ENCODE measurements at places on chromosomes 11 and 22.

GRCh38 chr11:90426442-90426841 is 203.6 kb upstream of the CHORDC1 start:
- no peak for DNase-seq

DNA sequence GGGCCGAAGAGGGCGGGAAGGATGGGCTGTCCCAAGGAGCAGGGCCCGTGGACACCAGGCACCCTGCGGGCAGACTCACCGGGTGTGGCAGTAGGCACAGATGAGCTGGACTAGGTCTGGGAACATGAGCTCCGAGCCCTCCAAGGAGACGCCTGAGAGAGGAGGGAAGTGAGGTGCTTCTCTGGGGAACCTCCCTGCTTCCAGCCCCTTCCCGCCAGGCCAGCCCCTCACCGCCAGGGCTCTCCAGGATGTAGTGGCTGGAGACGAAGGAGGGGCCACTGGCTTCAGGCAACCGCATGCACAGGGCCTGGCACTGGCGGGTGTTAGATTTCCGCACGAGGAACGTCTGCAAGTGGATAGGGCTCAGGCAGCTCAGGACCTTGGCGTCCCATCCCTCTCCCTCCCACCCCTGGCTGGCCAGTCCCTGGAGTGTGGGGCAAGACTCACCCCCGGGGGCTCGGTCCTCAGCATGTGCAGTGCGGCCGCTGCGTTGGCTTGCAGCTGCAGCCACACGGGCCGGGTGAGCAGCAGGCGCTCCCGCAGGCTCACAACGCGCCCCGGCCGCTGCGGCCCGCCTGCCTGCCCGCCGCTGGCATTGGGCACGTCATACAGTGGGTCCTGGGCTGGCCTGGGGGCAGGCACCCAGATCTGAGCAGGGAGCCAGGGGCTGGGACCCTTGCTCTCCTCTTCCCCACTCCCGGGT is 552 bp downstream of the RIN1 start:
- no peak for DNase-seq

GRCh38 chr11:64558869-64559268 is 32.2 kb upstream of the SLC22A12 start:
- DNase-seq, result no peak

DNA sequence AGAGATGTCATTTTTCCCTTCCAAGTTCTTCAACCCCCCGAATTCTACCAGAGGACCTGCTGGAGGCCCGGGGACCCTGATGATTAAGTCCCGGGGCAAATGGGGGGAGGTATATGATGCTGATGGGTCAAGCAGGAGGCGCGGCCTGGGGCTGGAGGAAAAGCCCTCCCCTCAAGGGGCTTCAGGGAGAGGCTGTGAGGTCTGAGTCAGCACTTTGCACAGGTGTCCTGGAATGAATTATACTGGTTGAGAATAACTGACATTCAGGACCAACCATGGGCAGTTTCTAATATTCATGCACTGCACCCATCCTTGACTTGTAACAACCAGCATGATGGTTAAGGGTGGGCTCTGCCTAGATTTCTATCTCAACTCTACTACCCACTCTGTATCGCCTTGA is 146.8 kb upstream of the SYT13 start:
- no peak for DNase-seq

DNA sequence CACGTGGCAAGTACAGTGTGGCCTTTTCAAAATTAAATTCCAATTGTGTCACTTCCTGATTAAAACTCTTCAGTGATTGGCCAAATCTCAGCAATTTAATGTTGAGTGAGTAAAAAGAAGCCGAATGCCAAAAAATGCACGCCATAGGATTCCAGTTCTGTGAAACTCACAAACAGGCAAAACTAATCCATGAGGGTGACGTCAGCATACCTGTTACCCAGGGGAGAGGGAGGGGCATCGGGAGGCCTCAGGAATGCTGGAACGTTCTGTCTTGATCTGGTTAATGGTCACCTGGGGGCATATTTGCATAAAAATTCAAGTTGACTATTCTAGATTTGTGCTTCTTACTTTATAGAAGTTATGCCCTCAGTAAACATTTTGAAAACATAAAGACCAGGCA is 39.9 kb upstream of the RAB1B start:
- no peak for DNase-seq

GRCh38 chr11:2651826-2652271 is 47.9 kb downstream of the KCNQ1OT1 start:
- DNase-seq, result no peak

- DNase-seq, result no peak
These were observed 21.7 kb upstream of the ARHGAP8 start for GRCh38 chr22:44730490-44731356.

DNA sequence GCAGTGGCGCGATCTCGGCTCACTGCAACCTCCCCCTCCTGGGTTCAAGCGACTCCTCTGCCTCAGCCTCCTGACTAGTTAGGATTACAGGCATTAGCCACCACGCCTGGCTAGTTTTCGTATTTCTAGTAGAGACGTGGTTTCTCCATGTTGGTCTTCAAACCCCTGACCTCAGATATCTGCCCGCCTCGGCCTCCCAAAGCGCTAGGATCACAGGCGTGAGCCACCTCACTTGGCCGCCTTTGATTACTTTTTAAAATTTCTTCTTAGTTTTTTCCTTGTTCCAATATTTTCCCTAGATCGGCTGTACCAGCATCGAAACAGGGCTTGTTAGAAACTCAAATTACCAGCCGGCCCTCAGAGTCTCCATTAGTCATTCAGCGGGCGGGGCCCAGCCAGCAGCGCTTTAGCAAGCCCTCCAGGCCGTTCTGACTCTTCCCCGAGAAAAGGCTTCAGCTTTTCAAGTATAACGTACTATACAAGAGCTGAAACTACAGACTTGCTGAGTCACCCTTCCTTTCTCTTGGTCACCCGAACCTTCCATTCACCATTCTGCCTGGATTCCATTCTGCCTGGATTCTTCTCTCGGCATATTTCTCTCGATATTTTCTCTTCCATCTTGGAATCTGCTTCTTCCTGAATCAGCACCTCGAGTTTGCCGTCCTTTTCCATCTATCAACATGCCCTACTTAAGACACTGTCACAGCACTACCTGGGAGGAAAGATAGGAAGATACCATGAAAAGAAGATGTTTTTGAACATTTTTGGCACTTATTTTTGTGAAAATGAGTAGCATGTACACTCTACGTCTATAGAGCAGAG is 6.7 kb upstream of the CAPRIN1 start:
- no peak for DNase-seq

GRCh38 chr11:64765851-64766665 is 6.3 kb upstream of the PYGM start:
- DNase-seq, result no peak

- DNase-seq, result no peak
These were observed 2.6 kb upstream of the B3GNT6 start for GRCh38 chr11:77031599-77031998.

DNA sequence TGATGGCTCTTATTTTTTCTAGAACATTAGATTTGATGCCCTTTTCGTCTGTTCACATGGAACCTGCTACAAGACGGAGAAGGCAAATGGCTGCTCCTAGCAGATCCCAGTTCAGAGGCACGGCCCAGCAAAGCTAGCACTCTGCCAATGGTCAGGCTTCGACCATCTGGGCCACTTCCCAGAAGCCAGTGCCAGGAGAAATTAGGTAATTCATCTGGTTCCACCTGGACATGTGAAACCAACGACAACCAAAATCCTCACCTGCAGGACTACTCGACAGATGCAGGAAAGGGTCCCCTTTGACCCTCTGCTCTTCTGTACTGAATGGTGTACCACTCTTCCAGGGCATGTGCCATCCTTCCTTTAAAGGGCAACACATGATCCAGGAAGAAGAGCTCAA is 25.4 kb downstream of the MICAL3 start:
- DNase-seq, result no peak

- no peak for DNase-seq
These were observed 11.6 kb downstream of the HEPHL1 start for GRCh38 chr11:94032725-94033124.

DNA sequence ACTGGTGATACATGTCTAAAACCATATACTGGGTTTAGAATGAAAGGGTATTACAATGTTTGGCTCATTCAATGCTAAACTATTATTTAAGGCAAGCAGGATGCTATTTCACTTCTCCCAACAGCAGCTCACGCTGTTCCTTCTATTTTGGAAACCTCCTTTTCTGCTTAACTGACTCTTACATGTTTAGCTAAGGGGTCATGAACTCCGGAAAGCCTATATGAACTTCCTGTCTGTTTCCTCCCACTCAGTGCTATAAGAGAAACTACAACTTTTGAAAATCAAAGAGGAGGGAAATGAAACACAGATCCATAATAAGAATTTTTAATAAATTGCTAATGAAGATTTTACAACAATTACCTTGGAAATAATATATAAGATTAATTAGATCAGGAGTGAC is 30.9 kb downstream of the SLC36A4 start:
- DNase-seq, result no peak

DNA sequence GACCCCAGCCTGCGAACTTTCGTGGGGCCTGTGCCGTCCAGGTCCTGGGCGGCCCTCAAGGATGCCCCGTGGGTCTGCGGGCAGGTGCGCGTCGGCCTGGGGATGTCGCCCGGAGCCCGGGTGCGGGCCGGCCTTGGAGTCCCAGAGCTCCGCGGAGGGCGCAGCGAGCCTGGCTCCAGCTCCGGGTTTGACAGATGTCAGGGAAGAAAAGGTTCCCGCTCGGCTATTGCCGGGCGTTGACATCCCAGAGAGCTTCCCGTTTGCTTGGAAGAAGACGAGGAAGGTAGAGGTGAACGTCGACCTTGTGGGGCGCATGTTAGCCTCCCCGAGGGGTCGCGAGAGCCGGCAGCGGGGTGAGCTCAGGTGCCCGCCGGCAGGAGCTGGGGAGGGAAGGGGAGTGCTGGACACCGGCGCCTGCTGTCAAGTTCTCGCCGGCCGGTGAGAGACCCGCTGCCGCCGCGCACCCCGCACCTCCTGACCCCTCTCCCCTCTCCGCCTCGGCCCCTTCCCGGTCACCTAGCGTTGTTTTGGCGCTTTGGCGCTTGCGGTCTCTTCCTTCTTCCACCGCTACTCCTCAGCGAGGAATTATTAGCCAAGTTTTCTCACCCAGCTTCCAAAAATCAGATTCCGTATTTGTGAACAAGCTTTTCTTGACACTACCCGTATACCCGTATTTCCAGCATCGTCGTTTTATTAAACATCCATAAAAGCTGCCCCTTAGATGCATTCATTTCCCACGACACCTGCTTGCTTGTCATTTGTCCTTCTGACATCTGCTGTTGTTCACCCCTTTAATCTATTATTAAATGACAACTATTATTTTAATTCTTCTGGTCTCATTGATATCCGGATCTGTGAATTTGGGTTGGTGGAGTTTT is 1.3 kb downstream of the BMAL1 start:
- no peak for DNase-seq

DNA sequence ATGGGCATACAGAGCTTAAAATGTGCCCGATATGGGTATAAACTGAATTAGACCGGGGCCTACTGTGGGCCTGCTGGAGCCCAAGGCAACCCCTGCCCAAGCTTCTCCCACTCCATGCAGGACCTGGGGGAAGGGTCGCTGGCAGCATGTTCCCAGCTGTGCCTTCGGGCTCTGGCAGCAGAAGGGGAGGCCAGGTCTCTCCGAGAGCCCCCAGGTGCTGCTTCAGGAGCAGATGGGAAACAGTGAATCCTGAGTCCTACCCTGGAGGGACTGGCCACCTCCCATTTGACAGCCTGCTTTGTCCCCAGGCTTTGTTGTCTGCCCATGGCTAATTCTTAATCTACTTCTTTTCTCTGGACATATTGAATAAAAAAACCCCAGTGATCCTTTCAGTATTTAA is 315.6 kb upstream of the B3GAT1 start:
- no peak for DNase-seq

DNA sequence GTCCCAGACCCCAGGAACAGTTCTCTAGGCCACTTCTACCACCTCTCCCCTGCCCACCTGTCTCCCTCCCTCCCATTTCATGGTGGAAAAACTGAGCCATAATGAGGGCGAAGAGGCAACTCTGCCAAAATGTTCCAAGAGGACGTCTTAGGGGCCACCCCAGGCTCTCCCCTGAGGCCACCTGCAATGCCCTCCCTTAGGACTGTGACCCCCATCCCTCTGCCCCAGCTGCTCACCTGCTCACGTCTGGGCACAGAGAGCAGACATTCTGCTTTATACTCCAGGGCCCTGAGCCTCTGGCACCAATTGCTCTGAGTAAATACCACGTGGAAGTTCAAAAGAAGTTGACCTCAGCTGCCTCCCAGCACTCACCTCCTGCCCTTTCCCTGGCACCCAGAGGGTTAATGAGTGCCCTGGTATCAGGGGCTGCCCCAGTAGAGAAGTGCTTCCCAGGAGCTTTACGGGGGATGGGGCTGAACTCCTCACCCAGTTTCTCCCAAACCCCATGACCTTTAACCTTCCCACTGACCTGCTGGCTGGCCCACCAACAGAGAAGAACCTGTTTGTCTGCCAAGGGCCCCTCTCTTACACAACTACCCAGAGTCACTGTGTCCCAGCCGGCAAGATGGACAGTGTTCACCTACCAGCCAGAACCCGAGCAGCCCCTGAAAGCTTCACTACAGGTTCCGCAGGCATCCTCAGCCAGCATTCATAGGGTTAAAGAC is 627 bp upstream of the APOA5 start:
- DNase-seq, result no peak

DNA sequence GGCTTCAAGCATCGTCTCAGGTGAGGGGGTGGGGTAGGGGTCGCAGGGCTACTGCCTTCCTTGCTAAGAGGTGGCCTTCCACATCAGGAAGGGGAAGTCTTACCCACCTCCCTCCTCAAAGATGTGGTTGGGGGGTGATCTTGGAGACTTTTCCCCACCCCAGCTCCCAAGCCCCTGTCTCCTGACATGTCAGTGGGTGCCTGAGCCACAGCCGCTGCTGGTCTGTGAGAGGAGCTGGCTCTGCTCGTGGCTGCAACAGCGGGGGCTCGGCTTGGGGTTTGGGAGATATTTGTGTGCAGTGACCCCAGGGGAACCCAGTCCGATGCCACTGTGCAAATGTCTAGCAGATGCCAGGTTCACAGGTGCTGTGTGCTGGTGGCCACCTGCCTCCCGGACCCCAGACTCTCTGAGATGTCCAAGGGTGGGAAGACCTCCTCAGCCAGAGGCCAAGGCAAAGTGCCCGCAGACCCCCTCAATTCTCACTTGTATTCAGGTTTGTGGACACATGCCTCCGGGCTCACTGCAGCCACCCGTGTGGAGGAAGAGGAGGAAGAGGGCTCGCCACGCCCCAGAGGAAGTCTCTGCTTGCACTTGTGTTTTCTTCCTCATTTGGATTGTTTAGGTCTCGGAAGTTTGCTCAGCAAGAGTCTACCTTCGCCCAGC is 1.9 kb downstream of the KCNQ1 start:
- no peak for DNase-seq

GRCh38 chr11:44943696-44944095 is 7.0 kb downstream of the TP53I11 start:
- no peak for DNase-seq
